CD4-positive, CD25-positive, alpha-beta regulatory T cell (primary cell): ENCODE measurements at places on chromosomes 5 and 9.

DNA sequence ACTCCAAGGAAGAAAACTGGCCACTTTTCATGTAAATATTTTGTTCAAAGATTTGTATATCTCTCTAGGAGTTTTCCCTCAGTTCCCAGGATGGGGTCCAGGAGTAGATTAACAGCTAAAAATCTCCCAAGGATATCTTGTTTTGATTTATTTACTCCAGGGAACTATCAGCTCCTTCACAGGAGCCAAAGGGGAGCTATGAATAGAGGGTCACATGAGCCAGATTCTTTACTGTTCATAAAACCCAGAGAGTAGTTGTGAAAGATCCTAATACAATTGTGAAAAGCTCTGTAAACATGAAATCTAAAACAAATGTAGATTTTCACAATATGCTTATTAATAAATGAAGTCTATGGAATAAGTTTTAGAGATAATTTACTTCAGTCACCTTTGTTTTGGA is 16.9 kb downstream of the DIMT1 start:
- DNase-seq = no peak

- no peak for DNase-seq
Measured at GRCh38 chr9:87119328-87119881, 172.1 kb upstream of the GAS1 start.

DNA sequence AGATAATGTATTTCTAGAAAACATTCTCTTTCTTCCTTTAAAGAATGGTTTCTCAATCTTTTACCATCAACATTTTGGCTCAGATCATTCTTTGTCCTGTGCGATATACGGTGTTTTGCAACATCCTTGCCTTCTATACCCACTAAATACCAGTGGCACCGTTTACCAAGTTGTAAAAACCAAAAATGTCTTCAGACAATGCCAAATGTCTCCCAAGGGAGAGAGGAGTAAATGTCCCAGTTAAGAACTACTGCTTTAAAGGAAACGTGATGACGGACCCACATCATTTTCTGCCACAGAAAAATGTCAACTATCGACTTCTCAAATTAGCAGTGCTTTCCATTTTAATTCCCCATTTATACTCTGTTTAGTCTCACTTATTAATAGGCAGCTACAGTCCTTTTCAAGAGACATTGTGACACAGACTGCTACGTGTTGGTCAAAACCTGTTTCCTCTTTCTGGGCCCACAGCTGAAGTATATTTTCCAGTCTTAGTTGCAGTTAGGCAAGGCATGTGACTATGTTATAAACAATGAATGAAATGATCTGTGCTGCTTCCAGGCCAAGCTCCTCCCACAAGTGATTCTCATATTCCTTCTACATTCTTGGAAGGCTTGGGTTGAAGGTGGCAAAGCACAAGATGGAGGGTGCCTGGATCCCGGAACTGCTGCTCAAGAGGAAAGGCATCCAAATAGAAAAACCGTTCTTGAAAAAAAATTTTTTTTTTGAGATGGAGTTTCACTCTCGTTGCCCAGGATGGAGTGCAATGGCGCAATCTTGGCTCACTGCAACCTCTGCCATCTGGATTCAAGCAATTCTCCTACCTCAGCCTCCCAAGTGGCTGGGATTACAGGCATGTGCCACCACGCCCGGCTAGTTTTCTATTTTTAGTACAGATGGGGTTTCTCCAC is 8.8 kb downstream of the PRXL2C start:
- DNase-seq = no peak

DNA sequence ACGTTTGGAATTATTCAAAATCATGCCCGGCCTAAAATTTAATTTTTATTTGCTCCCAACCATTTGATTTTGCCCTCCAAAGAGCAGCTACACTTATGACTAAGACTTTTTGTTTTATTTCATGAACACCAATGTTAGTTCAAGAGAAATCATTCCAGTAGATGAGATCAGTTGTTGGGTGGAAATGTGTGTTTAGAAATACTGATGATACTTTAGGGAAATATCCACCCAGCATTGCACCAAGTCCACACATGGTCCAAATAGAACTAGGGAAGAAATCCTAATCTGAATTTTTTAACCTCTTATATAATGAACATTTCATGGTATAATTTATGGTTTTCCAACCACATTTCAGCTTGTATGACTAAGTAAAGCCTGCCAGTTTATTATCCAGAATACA is 28.3 kb upstream of the GOLPH3 start:
- DNase-seq = no peak

GRCh38 chr5:68216245-68217046 is 890 bp downstream of the PIK3R1 start:
- DNase-seq = peak; percentile 79

- DNase-seq = no peak
Measured at GRCh38 chr5:32047056-32047455, 127.1 kb downstream of the GOLPH3 start.
